Neural crest cell (in vitro differentiated cells): ENCODE measurements at places on chromosomes 16 and 17. TPM values are rescaled to one million over a fixed set of nuclear protein-coding genes. Genes with fewer than 3 reads are reported as not detected.
A peak's percentile ranks its signal among the peaks of the same experiment; 100 is the strongest.

Gene SPG7
- total RNA-seq = 134 and 137 TPM in 2 replicates

Gene MYCBPAP
- total RNA-seq = 1.2 and 1.7 TPM in 2 replicates

Gene NAA60
- 48.9 and 55.3 TPM in 2 replicates for total RNA-seq

Gene SLC6A2
- not detected in 2 replicates for total RNA-seq

Gene VTN
- 0.40 and 0.68 TPM in 2 replicates for total RNA-seq

- H3K4me1 ChIP-seq = peaks cover 24% of the 10 kb centered on the region
- H3K4me3 ChIP-seq = peak overlapping the region; percentile 15
- no peak for DNase-seq
These were observed 16.8 kb downstream of the B9D1 start for GRCh38 chr17:19345486-19346350.

GRCh38 chr17:45258981-45259380, 2.9 kb downstream of the SPATA32 start:
- peaks cover 18% of the 10 kb centered on the region for H3K27me3 ChIP-seq
- no peak for DNase-seq
- H3K36me3 ChIP-seq = no peaks in the 10 kb centered on the region
- H3K27ac ChIP-seq = no peak overlapping the region
- peaks cover 14% of the 10 kb centered on the region for H3K4me1 ChIP-seq

DNA sequence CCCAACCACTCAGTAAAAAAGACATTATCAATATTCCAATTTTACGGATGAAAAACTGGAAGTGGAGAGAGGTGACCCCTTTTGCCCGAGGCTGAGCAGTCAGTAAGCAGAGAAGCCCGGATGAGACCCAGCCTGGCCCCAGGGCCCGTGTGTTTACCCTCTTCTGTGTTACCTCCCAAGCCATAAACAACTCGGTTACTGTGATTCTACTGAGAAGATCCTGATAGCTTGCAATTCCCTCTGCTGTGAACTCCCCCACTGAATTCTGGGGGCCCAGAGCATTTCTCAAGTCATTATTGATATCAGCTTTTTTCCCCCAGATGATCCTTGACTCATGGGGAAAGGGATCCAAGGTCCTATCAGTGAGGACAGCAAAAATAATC, 482.6 kb upstream of the ERCC4 start:
- DNase-seq = no peak
- H3K27me3 ChIP-seq = no peaks in the 10 kb centered on the region
- H3K4me3 ChIP-seq = no peak overlapping the region
- no peaks in the 10 kb centered on the region for H3K4me1 ChIP-seq
- no peak overlapping the region for H3K27ac ChIP-seq

GRCh38 chr17:6752068-6752909, 3.6 kb upstream of the XAF1 start:
- H3K36me3 ChIP-seq = no peaks in the 10 kb centered on the region
- peak overlapping the region; percentile 99 for H3K27ac ChIP-seq
- H3K27me3 ChIP-seq = peaks cover 9% of the 10 kb centered on the region
- DNase-seq = no peak

- no peaks in the 10 kb centered on the region for H3K36me3 ChIP-seq
- peak overlapping the region; percentile 85 for H3K27ac ChIP-seq
- no peak for DNase-seq
- H3K4me1 ChIP-seq = peaks cover 79% of the 10 kb centered on the region
- no peaks in the 10 kb centered on the region for H3K27me3 ChIP-seq
- peak overlapping the region; percentile 91 for H3K4me3 ChIP-seq
These were observed 295.3 kb downstream of the SEC14L1 start for GRCh38 chr17:77436058-77436442.

DNA sequence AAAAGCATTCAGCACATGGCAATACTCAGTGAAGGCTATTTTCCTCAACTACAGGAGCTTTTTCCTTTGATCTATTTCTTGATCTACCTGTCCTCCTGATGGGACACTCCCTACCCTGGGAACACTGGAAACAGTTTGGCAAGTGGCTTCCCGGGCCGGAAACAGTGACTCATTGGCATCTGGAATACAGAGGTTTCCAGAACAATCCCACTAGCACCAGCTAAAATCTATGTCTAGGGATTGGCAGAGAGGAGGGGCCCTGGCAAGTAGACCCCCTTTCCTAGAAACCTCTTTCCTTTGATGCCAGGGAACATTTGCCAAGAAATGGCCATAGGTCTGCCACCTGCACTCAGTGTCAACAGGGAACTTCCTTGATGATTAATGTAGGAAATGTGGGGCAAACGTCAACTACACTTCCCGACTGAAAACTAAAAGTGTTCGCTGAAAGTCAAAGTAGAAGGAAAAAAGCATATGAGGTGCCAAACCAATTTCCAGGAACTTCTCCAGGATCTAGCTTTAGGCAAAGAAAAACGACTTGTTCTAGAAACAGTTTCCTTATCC, 30.4 kb upstream of the FBXW10B start:
- DNase-seq = no peak
- H3K4me1 ChIP-seq = peaks cover 58% of the 10 kb centered on the region
- H3K27me3 ChIP-seq = no peaks in the 10 kb centered on the region
- no peaks in the 10 kb centered on the region for H3K36me3 ChIP-seq

DNA sequence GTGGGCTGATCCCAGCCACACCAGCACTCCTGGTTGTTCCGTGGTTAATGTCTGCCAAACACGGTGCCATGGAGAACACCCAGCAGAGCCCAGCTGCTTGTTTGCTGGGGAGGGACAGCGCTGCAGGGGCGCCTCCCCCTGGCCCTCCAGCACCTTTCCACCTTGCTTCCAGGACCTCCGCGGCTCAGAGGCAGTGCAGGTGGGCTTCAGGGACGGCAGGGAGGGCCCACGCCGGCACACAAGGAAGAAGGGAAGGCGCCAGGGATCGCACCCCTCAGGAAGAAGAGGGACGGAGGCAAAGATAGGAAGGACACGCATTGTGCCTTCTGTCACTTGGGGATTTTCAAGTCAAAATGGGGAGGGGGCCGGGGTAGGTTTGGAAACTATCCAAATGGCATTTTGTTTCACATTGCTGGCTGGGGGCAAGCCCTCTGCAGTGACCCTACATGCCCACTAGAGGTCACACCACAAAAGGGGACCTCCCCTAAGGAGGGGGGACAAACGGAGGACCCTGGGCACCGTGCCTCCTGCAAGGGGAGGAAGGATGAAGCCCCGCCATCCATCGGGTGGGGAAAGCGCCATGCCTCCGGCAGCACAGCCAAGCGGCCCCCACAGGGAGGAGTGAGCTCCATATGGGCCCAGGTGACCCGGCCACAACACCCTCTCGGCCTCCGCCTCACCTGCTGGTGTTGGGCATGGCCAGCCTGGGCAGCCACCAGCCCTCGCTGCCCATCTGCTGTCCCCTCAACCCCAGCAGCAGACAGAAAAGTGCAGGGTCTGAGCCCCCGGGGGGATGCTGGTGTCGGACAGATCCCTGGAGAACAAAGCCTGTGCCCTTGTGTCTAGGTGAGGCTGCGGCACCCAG, 7.5 kb upstream of the C16orf95 start:
- no peaks in the 10 kb centered on the region for H3K36me3 ChIP-seq
- DNase-seq = peak; percentile 55
- no peak overlapping the region for H3K27ac ChIP-seq
- H3K27me3 ChIP-seq = no peaks in the 10 kb centered on the region

DNA sequence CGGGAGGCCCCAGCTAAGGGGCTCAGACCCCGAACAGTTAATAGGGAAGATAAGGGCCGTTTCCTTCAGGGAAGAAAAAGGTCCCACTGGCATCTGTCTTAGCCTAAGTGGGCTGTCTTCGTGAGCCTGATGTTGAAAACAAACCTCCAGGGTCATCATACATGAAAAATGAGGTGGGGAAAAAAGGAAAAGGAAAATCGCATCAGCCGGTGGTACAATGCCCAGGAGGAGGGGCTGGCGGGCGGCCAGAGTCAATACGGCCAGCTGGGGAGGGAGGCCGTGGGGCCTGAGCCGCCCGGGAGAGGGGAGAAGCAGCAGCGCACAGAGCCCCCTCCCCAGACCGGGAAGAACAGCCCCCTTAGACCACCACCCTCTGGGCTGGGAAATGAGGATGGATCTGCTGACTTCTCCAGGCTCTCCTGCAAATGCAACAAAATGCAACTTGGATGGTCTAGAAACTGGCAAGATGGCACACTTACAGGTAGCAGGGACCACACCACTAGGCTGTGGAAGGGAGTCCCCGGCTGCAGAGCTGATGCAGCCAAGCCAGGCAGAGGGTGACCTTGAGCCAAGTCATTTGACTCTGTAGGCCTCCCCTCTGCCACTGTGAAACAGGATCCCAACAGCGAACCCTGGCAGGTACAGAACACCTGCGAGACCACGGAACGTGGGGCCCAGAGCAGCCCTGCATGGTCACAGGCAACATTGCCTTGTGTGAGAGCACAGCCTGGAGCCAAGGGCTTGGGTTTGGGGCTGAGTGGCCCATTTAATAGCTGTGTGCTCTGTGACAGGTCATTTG, 448.5 kb downstream of the SOX9 start:
- no peak overlapping the region for H3K27ac ChIP-seq
- H3K36me3 ChIP-seq = no peaks in the 10 kb centered on the region
- peaks cover 60% of the 10 kb centered on the region for H3K27me3 ChIP-seq
